ENCODE measurements at places on chromosomes 5 and 9.

GRCh38 chr5:153276151-153276550 lies 214.3 kb upstream of the GRIA1 start:
- no peak for DNase-seq

DNA sequence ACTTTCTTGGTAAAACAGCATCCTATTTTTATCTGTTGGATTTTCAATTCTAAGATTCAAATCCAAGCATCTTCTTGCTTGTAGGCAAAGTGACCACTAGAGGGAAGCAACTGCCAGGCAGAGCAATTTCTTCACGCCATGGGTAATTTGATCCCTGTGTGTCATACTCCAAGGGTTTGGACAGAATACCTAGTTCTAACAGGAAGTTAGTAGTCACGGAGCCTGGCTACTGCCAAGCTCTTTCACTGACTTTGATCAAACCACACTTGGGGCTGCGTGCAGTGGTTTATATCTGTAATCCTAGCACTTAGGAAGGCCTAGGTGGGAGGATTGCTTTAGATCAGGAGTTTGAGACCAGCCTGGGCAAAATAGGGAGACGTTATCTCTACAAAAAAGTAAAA lies 473.6 kb upstream of the TNC start:
- DNase-seq, result peak; percentile 20

- DNase-seq, result no peak
Observed at GRCh38 chr5:28737682-28738081, 1699.3 kb upstream of the CDH9 start.

GRCh38 chr5:180294913-180295555 lies 3.2 kb upstream of the MAPK9 start:
- DNase-seq, result no peak

- no peak for DNase-seq
Observed at GRCh38 chr9:6036391-6036790, 21.0 kb upstream of the RANBP6 start.

GRCh38 chr9:35711501-35712428 lies 20.2 kb downstream of the TLN1 start:
- DNase-seq, result no peak

- no peak for DNase-seq
Observed at GRCh38 chr9:37927132-37927531, 23.2 kb upstream of the SLC25A51 start.

- no peak for DNase-seq
Observed at GRCh38 chr5:21094619-21095018, 1106.6 kb upstream of the CDH18 start.

- DNase-seq, result no peak
Observed at GRCh38 chr5:146528236-146528635, 12.2 kb upstream of the GPR151 start.

DNA sequence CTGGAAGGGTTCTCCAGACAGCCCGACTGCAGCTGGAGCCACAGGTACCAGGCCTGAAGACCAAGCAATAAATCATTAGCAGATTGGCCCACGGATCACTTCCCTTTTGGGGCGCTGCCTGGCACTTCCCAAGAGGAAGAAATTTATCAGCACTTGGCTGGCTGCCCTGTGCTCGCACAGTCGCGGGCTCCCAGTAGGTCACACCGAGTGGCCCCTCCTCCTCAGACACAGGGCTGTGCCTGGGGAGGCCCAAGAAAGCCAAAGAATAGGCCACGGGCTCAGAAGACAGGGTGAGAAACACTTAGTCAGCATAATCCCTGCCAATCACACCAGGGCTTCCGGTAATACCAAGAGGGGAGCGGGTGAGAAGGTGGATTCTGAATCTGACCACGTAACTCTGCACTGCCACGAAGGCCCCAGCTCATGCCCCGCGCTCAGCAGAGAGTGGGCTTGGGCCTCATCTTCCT lies 115.7 kb upstream of the MSX2 start:
- DNase-seq, result no peak

DNA sequence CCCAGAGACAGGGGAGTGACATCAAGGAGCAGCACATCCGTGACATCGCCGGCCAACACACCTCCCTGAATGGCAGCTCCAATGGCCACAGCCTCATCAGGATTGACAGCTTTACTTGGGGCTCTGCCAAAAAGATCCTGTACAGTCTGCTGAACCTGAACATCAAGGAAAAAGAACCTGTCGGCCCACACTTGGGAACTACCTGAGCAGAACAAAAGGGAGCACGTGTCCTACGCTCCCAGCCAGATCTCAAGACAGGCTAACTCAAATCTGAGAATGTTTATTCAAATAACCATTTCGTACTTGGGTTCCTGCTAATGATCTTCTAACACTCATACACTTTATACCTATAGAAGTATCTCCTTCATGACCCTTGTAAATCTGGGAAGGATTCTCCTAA lies 15.3 kb downstream of the HSPA9 start:
- DNase-seq, result no peak

DNA sequence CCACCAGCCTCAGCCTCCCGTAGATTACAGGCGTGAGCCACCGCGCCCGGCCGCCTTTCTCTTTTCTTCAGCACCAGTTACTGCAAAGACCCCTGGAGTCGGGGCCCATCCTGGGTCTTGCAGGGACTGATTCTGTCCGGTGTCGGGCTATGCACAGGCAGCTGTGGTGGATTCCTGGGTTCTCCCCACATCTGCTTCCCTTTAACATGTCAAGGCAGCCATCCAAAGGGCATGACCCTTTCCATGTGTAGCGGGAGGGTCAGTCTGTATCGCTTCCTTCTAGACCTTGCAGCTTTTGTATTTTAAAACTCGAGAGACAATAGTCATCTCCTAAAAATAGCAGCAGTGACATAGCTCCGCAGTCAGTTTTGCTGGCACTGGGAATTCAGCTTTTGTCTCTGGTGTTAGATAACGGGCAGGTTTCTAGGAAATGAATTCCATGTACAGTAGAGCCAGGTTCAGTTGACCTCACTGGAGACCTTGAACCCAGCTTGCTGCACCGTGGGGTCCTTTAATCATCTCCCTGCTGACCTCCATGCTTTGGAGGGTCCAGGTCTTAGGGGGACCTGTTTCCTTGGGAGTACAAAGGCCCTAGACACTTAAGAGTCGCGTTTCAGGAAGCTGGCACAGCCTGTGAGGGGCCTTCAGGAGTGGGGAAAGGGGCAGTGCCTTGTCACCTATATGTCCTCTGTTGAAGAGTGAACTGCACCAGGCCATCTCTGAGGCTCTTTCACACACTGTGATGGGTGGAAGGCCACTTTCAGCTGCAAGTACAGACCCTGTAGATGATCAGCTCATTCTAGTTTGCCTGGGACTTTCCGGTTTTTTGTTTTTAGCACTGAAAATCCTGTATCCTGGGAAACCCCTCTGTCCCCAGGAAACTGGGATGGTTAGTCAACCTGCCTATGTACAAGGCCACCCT lies 13.8 kb downstream of the ANKRD33B start:
- no peak for DNase-seq

- DNase-seq, result no peak
Observed at GRCh38 chr9:137293094-137293481, 9.0 kb downstream of the NRARP start.

DNA sequence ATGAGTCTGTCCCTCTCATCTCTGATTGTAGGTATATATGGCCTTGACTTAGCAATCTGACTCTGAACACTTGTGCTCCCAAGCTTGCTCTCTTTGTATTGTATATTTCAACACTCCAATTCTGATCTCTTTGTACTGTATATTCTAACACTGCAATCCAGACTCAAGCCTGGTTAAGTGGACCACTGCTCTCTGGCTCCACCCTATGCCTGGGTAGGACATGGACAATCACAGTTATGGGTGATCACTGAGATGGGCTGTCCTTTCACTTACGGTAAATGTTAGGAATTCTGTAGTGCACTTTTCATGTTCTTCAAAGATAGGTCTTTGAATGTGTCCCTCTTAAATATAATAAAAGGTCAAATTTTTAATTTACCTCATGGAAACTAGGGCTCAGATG lies 165.1 kb downstream of the TLR4 start:
- no peak for DNase-seq

- DNase-seq, result no peak
Observed at GRCh38 chr9:137664676-137665075, 45.9 kb downstream of the EHMT1 start.

GRCh38 chr5:89338935-89339334 lies 456.0 kb upstream of the MEF2C start:
- no peak for DNase-seq

DNA sequence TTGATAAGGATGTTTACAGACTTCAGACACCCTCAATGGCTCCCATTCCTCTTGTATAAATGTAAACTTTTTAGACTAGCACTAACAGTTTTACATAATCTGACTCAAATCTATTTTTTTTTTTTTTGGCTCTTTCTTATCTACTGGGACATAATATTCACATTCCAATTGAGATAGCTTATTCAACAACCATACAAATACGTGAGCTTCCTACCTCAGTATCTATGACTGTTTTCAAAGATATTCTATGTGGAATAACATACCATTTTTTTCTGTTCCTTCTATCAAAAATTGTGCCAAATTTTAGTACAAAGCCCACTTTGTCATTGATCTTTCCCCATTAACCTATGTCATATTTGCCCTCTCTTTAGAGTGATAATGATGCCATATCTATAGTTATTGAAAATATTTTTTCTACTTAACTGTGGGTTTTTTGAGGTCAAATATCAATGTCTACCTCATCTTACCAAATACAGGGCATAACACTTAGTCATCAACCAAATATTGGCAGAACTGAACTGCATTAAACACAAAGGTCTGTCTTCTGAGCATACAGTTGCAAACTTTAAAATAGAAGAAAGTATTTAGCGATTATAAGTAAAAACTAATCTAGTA lies 482.6 kb downstream of the PTPRD start:
- no peak for DNase-seq

- no peak for DNase-seq
Observed at GRCh38 chr5:122062205-122062604, 15.9 kb downstream of the LOX start.

DNA sequence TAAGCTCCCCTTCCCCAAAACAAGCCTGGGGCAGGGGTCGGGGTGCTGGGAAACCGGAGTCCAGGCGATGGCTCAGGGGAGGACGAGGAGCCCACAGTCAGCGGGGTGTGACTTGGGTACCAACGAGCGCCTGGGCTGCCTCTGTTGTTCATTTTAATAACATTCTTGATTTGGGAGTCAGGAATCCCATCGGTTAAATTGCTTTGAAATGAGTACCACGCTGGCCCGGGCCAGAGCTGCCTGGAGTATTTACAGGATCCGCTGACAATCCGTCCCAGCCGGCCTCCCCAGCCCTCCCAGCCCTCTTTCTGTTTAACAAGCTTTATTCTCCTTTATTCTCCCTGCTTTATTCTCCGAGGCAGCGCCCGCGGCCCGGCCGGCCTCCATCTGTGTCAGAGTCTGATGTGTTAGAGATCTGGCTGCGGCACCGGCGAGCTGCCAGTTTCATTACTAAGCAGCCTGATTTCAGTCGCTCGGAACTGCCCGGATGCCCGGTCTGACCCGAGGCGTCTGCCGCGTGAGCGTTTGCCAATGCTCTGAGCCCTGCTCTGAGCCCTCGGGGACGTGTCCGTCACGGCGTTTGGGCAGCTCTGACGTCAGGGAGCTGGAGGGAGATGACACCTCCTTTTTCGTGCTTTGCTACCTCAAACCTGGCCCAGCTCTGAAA lies 16.5 kb upstream of the QRFP start:
- peak; percentile 25 for DNase-seq

- no peak for DNase-seq
Observed at GRCh38 chr5:150647275-150648251, 7.1 kb downstream of the SYNPO start.

- DNase-seq, result no peak
Observed at GRCh38 chr5:64166201-64166959, 737 bp downstream of the RNF180 start.

DNA sequence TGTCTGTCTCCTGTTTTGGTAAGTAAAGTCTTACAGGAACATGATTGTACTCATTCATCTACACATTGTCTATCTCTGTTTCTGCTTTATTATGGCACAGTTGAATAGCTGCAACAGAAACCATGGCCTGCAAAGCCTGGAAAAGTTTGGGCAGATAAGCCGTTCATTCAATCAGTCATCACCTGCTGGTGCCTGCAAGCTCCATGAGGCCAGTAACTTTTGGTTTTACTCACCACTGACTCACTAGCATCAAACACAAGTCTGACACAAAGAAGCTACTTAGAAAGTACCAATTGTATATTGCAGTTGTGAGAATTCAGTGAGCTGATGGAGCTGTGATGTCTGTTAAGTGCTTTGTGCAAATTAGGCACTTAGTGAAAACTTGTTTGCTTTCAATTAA lies 373.6 kb upstream of the SGCD start:
- no peak for DNase-seq

- DNase-seq, result no peak
Observed at GRCh38 chr5:109748546-109748945, 58.8 kb downstream of the MAN2A1 start.

GRCh38 chr9:25681266-25681665 lies 3.0 kb upstream of the TUSC1 start:
- no peak for DNase-seq
